ENCODE measurements at places on chromosomes 11 and 22.

GRCh38 chr11:132901638-132902471 is 630.4 kb downstream of the OPCML start:
- DNase-seq, result no peak

DNA sequence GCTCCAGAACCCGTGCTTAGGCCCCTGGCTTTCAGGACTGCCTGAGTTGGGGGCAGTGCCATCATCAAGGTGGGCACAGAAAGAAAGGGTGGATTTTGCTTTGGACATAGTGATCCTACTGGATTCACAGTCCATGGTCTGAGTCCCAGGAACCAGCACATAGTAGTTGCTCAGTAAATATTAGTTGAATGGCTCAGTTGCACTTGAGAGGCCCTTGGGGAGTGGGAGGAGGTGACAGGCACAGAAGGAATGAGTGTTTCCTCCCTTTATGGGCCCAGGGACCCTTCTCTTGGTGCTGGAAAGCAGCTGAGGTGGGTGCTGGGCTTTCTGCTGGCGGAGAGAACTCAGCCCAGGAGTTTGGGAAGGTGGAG is 16.6 kb downstream of the ARHGEF17 start:
- DNase-seq, result no peak

DNA sequence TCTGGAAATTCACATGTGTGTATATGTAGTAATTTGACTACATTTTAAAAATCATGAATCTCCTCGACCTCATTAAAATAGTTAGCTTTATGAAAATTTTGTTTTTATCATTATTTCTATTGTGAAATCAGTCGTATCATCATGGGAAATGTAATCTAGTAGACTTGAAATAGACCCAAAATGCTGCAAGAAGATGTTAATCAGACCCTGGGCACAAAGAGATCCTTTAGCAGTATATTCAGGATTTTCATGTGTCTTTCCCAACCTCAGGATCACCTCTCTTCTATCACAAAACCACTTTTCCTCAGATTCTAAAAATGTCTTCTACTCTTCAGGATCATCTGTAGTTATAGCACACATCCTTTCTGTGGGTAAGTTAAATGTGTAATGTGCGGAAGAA is 74.9 kb upstream of the ADSL start:
- no peak for DNase-seq

- no peak for DNase-seq
Measured at GRCh38 chr22:21938906-21939305, 13.7 kb downstream of the PPM1F start.

DNA sequence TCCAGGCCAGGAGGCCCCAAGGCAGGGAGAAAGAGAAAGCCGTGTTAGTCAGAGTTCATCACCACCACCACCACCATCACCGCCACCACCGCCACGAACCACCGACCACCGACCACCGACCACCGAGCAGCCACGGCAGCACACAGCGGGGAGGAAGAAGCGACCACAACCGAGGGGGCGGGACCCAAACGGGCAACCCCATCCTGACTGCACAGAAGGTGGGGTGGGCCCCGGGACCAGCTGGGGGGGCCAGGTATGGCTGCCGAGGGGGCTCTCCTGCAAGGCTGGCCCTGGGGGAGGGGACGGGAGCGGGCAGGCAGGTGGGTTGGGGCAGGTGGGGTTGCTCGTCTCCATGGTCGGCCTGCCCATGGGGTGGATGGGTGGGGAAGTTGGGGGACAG is 34.2 kb downstream of the SYT7 start:
- no peak for DNase-seq

DNA sequence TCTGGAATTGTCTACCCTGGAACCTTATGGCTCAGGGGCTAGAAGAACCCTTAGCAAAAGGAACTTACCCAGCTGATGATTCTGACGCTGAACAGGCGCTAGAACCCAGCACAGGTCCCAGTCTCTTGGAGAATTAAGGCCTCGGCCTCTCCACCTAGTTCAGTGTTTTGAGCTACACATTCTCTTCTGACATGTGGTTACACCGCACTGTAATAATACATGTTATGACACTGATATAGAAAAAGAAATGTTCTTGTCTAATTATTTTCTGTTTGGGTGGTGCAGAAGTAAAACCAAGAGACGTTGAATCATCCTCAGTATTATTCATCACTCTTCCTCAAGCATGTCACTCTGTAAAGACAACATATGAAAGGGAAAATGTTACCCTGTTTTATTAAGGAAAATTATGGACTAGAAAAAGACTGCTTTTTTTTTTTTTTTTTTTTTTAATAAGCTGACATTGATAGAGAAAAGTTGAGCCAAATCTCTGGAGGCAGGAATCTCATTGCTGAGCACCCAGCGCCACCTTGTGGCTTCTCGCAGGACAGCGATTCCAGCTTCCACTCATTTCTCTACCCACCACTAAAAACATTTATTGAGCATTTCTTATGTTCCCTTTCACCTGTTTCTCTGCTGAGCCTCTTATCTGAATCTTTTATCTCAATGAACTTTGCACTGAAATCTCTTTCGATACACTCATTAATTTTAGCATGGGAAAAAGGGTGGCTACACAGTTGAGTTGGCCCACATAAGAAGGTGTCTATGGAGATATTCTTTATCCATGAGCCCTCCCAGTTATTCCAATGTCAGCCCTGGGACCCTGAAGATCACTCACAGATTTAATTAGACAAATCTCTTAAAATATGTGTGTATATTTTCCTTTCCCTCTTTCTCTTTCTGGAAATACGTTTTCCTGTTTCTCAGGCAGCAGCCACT is 12.6 kb upstream of the APLNR start:
- peak; percentile 60 for DNase-seq
